ENCODE measurements at places on chromosomes 16 and 17.

DNA sequence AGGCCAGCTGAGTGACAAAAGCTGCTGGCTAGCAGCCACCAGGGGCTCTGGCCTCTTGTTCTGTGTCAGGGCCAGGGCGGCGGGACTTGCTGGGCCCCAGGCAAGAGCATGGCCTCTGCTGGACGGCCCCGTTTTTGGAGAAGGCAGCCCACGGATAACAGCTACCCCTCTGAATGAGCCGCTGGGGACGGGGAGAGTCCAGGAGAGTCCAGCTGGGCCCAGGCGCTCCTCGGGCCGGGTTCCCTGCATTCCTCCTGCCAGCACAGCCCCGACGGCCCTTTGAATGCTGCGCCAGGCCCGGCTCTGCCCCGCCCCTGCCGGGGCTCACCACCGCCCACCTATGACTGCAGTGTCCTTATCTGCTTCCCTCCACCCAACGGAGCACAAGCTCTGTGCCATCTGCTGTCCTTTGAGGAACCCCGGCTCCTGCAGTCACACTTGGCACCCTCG lies 33.4 kb downstream of the SLC7A5 start:
- no peak for DNase-seq

GRCh38 chr17:8940866-8941471 lies 24.5 kb downstream of the PIK3R5 start:
- no peak for DNase-seq

- no peak for DNase-seq
Observed at GRCh38 chr17:76368545-76368944, 14.8 kb upstream of the PRPSAP1 start.

DNA sequence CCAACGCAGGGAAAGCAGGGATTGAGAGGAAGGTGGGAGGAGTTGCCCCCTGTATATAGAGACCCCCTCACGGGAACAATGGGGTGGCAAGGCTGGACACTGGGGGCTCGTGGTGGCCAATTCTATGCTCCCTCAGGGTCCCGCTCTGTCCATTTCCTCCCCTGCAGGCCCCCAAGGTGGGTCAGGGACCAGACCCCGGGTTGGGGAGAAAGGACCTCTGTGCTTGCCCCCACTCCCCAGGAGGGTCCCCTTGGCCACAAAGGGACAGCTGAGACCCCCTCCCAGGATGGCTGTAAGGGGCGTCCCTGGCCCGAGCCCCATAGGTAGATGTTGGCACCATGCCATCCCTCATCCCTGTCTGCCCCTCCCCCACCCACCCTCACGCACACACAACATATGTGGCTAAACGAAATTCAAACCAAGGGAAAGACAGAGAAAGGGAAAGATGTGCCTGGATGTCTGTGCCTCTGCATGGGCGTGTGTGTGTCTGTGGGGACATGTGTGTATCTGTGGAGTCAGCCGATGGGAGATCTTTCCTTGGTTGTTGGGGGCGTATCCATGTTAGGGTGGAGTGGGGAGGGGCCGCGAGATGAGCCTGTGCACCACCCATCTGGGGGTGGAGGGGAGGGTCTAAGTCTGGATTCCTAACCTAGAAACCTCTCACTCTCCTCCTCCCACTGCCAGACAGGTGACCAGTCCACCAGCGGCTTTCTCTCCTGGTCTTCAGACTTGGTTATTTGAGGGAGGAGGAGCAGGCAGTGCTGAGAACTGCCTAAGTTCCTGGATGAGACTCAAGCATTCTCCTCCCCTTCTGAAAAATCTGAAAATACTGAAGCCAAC lies 642 bp upstream of the NEUROD2 start:
- DNase-seq = no peak
